Left kidney (tissue), 8 donors: ENCODE measurements at places on chromosomes 5 and 9. TPM values are rescaled to one million over a fixed set of nuclear protein-coding genes. Genes with fewer than 3 reads are reported as not detected.
A peak's percentile ranks its signal among the peaks of the same experiment; 100 is the strongest.

Gene TERT
- polyA plus RNA-seq, result 0.33 TPM

Gene VCAN
- 398 TPM for polyA plus RNA-seq

Gene NEUROG1
- polyA plus RNA-seq, result not detected

DNA sequence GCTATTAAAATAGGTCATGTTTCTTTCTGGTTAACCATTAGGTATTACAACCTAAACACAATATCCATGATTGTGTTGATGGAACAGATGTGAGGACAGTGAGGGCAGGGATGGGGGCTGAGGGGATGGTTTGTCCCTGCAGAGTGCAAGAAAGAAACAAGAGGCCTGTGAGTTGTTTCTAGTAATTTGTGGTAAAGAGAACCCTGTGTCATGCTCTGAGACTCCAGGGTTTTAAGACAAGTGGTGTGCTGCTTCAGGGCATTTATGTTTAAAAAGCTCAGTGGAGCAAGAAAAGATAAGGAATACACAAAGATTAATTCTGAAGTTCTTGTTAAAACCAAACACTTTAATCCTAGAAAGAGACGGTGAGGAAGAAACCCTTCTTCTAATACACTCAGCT is 656.5 kb downstream of the TLE1 start:
- no peak for DNase-seq

Gene PARP8
- polyA plus RNA-seq, result 17.5 TPM

DNA sequence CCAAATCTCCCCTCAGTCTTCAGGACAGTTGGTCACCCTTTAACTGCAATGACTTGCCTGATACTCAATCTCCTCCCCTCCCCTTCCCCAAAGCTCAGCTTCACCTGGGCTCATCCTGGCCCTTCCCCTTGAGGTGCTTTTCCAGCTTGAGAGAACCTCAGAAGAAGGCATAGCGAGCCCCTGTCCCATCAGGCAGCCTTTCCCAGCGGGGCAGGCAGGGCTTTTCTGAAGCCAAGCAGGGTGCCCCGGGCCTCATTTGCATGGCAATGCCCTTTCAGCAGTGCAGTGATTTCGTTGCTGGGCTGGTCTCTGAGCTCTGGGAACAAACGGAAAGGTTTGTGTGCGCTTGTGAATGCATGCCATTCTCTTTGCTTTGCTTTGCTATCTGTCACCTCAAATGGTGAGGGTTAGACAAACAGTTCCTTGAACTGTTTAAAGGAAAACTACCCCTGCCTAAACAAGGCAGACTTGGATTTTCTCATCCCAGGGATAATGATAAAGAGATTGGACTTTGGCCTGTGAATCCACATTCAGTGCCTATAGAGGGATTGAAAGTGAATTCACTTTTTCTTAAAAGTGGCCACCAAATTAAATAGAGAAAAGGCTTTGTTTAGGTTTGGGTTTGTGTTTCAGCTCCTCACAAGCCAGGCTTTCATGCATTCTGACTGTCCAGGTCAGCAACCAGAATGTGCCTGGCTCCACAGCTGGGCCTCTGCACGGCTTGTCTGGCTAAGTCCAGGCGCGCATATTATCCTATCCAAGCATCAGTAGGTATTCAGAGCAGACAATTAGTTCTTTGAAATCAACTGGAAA is 165.3 kb downstream of the ZNF608 start:
- no peak for DNase-seq

GRCh38 chr9:89845862-89846261 is 241.1 kb downstream of the GADD45G start:
- no peak for DNase-seq

Gene CARTPT
- polyA plus RNA-seq, result not detected

GRCh38 chr9:95261890-95262289 is 55.6 kb downstream of the FANCC start:
- no peak for DNase-seq

Gene ADAMTSL1
- 16.3 TPM for polyA plus RNA-seq

DNA sequence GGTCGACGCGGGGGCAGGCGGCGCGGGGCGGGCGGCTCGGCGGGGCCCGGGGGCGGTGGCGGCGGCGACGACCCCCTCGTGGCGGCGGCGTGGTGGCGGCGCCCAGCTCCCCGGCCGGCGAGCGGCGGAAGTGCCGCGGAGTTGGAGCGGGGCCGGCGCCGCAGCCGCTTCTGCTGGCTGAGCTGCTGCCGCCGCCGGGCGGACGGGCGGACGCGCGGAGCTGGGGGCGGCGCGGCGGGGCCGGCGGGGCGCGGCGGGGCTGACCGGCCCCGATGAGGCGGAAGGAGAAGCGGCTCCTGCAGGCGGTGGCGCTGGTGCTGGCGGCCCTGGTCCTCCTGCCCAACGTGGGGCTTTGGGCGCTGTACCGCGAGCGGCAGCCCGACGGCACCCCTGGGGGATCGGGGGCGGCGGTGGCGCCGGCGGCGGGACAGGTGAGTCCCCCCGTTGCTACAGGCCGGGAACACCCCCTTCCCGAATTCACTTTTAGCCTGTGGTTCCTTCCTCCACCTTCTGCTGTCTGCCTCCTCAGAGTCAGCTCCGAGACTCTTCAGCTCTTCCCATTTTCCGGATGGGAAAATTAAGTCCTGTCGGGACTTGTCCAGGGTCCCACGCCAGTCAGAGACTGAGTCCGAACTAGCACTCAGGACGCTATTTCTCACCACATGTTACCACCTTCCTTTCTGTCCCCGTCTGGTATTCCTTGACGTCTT is at the start of gene GALNT10:
Gene GALNT10, plus strand, starts transcription at position 139 of the 710 bp plus-strand sequence. Its CDS starts 134 bp downstream, at position 273.
- peak; percentile 50 for DNase-seq

Gene MED10
- 39.5 TPM for polyA plus RNA-seq

DNA sequence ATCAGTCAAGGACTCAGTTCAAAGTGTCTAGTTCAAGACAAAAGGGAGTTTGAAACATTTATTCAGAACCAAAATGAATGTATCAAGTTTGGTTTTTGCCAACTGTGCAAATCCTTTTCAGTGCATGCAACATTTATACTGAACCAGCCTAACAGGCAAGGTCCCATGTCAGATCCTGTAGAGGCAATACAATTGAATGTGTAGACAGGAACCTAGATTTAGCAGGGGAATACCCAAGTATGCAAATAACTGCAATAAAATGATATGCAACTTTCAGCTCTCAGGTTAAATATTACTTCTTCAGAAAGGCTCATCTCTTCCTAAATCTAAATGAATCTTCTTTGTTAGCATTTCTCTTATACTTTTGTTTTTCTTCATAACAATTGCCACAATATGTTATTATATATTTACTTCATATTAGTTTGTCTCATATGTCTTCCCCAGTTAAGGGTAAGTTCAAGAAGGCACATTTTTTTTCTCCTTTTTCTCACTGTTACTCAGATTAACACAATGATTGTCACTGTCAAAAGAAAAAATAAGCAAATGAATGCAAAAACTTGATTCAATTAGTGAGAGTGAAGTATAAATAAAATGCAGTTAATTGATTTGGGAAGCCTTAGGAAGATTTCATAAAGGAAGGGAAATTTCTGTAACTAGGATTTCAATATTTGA is 163.9 kb upstream of the RASA1 start:
- DNase-seq, result no peak

GRCh38 chr5:58898538-58898937 is 315.7 kb downstream of the RAB3C start:
- DNase-seq, result no peak

Gene SPATA31C1
- polyA plus RNA-seq, result 0.58 TPM

Gene PCDHGA10
- 3.7 TPM for polyA plus RNA-seq

Gene PCA3
- polyA plus RNA-seq, result 0.96 TPM

Gene TTF1
- polyA plus RNA-seq, result 20.9 TPM

DNA sequence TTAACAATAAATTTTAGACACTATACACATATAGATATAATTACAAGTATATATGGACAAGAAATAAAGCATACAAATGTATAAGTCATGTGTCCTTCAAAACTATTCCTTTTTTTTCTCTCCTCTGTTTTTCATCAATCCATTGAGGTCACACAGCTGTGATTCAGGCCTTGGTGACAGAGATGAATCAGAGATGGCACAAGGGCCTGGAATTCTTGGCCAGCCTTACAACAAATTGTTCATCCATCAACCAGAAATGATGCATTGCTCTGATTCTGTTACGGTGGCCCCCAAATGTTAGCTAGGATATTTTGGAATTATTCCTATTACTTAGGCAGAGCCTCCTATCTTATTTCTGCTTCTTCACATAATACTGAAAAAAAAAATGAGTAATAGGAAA is 108.7 kb upstream of the MPDZ start:
- DNase-seq, result no peak

- DNase-seq, result no peak
These were observed 27.2 kb upstream of the NOTCH1 start for GRCh38 chr9:136572828-136573625.

Gene PTGDS
- polyA plus RNA-seq, result 61.3 TPM

- DNase-seq, result peak; percentile 35
These were observed 42.8 kb downstream of the CAMSAP1 start for GRCh38 chr9:135864447-135865049.

DNA sequence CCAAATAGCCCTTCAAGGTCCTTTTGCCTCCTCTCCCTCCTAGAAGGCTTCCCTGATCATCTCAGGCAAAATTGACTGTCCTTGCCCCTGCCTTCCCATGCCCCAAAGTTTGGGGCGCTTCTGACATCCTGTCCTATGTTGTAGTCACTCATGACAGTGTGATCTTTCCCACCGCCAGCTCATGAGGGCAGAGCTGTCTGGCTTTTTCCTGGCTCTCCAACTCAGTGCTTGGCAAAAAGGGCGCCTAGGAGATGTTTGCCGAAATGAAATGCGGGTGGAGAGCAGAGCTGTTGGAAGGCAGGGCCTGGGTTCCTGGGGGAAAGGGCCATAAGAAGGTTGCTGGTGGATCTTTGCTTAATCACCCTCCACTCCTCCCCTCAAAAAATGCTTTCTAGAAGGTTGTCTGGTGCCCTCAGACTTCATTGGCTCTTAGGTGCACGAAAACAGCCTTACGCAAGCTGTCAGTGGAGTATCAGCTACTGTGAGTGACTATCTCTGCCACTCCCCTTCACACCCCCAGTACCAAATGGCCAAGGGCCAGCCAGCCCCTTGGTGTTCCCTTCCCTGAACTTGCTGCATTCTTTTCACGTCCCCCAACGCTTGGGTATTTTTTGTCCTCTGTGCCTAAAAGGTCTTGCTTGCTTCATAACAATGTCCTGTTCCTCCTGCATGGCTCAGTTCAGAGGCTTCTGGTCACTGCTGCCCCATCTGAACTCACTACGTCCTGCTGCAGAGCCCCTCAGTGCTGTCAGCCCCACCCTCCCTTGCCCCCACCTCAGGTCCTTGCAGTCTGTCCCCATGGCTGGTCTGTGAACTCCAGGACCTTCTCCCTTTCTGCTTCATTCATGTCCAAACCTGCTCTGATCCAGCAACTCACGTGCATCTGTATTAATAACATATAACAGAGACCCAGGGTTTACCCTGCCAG is 2.6 kb upstream of the SLC25A51 start:
- DNase-seq, result no peak

GRCh38 chr5:139796061-139796806 is 626 bp downstream of the PSD2 start:
- no peak for DNase-seq

Gene ANKRD34B
- 0.32 TPM for polyA plus RNA-seq

Gene SPATA31A3
- polyA plus RNA-seq, result not detected

GRCh38 chr5:140221697-140222223 is 46.8 kb downstream of the CYSTM1 start:
- no peak for DNase-seq

DNA sequence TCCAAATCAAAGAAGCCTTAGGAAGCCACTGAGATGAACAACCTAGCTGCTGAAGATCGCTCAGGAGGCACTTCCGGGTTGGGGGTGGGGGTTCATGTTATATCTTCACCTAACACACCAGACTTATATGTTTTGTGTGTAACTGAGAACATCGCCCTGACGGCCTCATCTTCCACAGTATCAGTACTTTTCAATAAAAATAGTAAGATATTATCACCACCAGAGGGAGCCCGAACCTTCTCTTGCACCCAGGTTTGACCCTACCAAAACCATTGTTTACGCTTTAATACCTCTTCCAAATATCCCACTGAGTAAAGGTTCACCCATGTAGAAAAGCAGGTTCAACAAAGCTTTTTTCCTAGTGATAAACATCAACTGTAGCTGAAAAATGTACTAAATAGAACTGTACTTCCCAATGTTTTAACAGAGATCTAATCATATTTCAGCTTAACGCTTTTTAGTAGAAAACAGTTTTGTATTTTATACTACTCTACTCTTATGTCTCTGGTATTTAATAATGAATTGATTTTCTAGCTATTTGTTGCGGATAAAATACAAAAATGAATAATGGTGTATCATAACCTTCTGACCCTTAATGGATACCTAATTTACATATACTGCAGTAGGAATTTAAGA is 244.0 kb downstream of the EPB41L4A start:
- peak; percentile 74 for DNase-seq

DNA sequence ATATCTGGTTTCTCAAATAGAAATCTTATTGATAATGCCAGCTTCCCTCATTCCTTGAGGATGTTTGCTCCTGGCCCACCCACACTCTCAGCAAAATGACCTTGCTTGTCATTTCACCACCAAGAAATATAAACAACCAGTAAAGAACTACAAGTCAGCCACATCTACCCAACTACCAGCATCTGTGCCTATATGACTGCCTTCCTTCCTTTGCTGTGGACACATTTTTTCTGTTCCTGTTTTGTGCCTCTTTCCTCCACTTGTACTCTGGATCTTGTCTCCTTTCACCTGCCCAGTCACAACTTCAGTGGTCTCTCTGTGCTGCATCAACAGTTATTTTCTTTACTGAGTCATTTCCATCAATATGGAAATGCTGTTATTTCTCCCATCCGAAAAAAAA is 20.3 kb downstream of the KIF2A start:
- no peak for DNase-seq

DNA sequence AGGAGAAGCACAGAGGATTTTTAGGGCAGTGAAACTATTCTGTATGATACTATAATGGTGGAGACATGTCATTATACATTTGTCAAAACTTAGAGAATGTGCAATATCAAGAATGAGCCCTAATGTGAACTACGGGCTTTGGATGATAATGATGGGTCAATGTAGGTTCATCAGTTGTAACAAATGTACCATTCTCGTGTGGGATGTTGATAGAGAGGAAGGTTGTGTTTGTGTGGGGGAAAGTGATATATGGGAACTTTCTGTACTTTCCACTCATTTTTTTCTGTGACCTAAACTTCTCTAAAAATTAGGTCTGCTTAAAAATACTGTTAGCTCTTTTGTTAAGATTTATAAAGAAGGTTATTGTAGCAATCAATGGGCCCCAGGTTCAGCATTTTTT is 138.9 kb downstream of the SPATA31D1 start:
- no peak for DNase-seq

Gene HTR1A
- polyA plus RNA-seq, result not detected

Gene LYRM7
- 17.4 TPM for polyA plus RNA-seq

Gene ACTBL2
- polyA plus RNA-seq, result not detected

GRCh38 chr5:40736103-40736875 is 19.5 kb downstream of the TTC33 start:
- peak; percentile 55 for DNase-seq

Gene FAM163B
- polyA plus RNA-seq, result 0.12 TPM

DNA sequence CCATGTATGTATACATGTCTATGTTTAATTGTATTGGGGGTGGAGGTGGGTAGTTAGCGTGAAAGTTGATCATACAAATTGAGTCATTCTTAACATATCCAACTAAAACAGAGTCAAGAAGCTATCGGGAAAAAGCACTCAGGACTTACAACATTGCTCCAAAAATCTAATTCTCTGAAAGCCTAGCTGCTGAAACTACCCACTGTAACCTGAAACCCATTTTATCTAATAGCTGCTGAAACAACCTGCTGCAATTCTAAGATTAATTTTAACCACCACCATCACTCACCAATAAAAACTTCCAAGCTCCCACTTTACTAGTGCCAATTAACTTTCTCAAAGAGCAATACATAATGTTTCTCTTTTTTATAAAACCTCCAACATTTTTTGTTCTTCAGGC is 32.2 kb downstream of the KCNV2 start:
- no peak for DNase-seq
